GM12864 (cell line): ENCODE measurements at places on chromosomes 1 and 21.

GRCh38 chr21:14366998-14367397 lies 15.9 kb downstream of the HSPA13 start:
- DNase-seq, result no peak

DNA sequence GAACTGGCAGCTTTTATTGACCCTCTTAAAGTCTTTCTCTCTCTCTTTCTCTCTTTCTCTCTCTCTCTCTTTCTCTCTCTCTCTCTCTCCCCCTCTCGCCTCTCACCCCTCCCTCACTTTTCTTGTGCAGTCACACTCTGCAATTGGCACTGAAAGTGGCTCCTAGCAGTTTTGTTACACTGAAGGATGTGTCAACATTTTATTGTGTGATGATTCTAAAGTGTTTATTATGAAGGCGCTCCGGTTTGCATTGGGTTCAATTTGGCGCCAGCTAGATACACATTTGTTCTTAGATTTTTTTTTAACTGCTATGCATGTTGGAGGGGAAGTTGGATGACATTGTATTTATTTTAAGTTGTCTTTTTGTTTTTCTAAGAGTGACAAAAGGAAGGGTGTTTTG lies 64.0 kb upstream of the CHRM3 start:
- no peak for DNase-seq

DNA sequence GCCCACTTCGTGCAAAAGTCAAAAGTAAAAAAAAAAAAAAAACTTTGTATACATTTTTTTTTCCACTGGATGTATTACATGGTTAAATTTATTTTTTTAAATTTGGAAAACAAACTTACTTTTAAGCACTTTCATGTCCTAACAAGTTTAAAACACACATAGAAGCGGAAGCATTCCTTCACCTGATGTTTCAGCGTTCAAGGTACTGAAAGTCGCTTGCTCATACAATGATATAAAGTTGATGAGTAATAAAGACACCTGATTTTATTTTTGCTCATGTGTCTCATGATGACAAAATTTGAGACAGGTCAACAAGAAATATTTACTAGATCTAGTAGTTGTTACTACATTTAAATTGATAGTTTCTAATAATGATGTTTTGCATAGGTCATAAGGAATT lies 35.5 kb downstream of the ADAMTS1 start:
- no peak for DNase-seq

DNA sequence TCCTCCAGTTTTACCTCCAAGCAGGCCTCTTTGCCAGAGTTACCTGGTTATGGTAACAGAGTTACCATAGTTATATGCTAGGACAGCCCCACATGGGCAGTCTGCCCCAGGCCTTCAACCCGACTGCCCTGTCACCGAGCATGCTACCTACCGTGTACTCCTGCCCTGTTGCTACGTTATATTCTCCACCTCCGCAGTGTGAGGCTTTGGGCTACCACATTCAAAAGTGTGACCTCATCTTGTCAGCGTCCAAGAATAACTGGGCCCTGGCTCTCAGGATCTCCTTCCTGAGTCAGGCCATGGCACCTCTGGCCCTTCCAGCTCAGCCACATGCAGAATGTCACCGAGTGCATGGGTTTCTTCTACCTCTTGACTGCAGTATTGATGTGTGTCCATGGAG lies 8.9 kb downstream of the MAPKAPK2 start:
- no peak for DNase-seq

GRCh38 chr1:210302501-210302900 lies 26.2 kb upstream of the HHAT start:
- no peak for DNase-seq

GRCh38 chr1:185648858-185649589 lies 85.2 kb upstream of the HMCN1 start:
- DNase-seq, result no peak

- no peak for DNase-seq
These were observed 6.2 kb downstream of the DUSP23 start for GRCh38 chr1:159786966-159787365.

GRCh38 chr1:174023440-174023839 lies 1.3 kb upstream of the RC3H1 start:
- DNase-seq, result no peak

DNA sequence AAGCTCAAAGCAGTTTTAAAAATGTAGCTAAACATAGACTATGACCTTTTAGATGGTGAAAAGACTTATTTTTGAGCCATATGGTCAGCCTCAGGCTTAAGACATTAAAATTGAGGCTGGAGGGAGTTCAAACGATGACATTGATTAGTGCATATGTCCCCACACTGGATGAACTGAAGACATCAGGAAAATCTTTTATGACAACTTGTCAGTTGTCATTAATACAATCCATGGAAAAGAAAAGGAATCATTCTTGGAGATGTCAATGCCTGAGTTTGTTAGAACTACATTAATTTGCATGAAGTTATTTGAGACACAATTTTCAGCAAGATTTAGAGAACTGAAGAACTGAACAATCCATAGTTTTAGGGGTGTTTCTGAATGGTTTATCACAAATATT lies 349.9 kb downstream of the COL11A1 start:
- DNase-seq, result no peak

GRCh38 chr1:73162564-73162963 lies 880.2 kb upstream of the NEGR1 start:
- DNase-seq, result no peak
